COR-L47 (cell line): ENCODE measurements at places on chromosomes 12 and 14.
A peak's percentile ranks its signal among the peaks of the same experiment; 100 is the strongest.

- no peak for DNase-seq
Observed at GRCh38 chr12:40012711-40013110, 93.2 kb downstream of the SLC2A13 start.

DNA sequence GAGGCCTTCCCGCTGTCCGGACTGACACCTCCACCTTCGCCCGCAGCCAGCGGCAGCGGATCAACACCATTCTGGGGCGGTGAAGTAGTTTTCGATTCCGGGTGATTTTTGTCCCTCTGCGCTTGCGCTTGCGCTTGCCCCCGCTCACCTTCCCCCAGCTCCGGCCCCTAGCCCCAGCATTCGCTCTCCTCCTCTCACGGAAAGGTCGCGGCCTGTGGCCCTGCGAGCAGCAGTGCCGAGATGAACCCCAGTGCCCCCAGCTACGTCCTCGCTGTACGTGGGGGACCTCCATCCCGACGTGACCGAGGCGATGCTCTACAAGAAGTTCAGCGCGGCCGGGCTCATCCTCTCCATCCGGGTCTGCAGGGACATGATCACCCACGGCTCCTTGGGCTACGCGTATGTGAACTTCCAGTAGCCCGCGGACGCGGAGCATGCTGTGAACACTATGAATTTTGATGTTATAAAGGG lies 22.7 kb upstream of the SRGAP1 start:
- no peak for DNase-seq

- no peak for DNase-seq
Observed at GRCh38 chr12:12224240-12224940, 42.5 kb downstream of the LRP6 start.

- no peak for DNase-seq
Observed at GRCh38 chr14:89365061-89365801, 51.8 kb downstream of the FOXN3 start.

DNA sequence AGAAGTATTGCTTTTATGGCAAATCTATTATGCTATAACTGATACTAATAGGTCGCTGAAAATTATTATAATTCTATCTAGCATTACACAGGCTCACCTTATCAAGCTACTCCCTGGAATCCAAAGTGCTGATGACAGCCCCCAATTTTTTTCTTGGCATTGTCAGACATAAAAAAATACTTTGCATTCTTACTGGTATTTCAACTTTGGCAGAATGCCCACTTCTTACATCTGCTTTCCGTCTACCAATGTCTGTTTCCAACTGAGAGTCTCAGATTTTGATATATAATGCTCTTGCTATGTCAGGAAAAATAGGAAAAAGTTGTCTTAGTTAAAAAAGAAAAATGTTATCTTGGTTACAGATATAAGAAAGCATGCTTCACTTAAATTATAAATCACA lies 615.4 kb downstream of the C12orf50 start:
- DNase-seq, result no peak

GRCh38 chr14:100868621-100869370 lies 34.7 kb downstream of the RTL1 start:
- no peak for DNase-seq

DNA sequence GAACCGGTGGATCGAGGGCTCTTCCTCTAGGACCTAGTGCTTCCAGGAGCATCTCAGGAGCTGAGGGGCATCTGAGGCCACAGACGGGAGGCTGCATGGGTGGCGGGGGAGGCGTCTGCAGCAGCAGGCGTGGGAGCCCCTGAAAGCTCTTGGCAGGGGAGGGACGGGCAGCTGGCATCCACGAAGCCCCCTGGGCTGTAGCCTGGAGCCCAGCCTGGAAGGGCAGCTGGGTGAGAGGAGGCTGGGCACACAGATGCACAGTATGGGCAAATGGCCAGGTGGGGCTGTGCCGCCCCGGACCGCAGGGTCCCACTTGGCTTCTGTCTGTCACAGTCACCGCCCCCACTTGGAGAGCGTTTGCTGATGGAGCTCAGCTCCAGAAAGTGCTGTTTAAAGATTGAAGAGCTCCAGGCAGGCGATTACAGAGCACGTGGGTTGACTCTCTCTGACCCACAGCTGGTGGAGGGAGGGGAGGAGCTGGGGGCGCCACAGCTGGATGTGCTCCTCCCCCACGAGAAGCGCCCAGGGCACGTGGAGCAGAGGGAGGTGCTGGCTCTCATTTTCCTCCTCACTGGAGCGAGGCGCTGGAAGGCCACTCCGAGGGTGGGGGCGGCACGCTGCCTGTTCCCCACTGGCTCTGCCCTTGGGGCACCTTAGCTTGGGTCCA lies 155.0 kb upstream of the C14orf180 start:
- peak; percentile 99 for DNase-seq

DNA sequence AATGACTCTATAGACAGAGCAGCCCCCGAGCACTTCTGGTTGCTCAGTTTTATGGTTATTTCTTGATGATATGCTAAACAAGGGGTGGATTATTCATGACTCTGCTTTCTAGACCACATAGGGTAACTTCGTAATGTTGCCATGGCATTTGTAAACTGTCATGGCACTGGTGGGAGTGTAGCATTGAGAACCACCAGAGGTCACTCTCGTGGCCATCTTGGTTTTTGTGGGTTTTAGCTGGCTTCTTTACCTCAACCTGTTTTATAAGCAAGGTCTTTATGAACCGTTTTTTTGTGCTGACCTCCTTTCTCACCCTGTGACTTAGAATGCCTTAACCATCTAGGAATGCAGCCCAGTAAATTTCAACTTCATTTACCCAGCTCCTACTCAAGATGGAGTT lies 1036.2 kb upstream of the FLRT2 start:
- DNase-seq, result no peak

DNA sequence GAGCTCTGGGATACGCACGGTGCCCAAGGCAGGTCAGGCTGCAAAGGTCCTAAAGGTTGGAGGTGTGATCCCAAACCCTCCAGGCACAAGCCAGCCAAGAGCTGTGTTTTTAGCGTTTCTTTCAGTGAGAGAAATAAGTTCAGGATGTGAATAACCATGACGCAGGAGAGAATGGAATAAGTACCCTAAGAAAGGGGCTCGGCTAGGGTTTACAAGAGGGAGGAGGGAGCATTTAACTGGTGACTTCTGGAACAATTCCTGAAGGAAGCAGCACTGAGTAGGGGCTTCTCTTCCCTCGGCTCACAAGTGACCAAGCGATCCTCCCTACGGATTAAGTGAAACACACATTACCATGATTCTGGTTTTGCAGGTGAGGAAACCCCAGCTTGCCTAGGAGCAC lies 29.4 kb downstream of the SSH1 start:
- DNase-seq, result no peak
